Ovary (tissue), 10 donors: ENCODE measurements at places on chromosomes 6 and 20. TPM values are rescaled to one million over a fixed set of nuclear protein-coding genes. Genes with fewer than 3 reads are reported as not detected.

GRCh38 chr20:46226602-46227001 is 81.7 kb downstream of the CDH22 start:
- H3K27me3 ChIP-seq: no peaks in the 10 kb centered on the region
- H3K27ac ChIP-seq: no peak overlapping the region
- no peaks in the 10 kb centered on the region for H3K4me1 ChIP-seq

DNA sequence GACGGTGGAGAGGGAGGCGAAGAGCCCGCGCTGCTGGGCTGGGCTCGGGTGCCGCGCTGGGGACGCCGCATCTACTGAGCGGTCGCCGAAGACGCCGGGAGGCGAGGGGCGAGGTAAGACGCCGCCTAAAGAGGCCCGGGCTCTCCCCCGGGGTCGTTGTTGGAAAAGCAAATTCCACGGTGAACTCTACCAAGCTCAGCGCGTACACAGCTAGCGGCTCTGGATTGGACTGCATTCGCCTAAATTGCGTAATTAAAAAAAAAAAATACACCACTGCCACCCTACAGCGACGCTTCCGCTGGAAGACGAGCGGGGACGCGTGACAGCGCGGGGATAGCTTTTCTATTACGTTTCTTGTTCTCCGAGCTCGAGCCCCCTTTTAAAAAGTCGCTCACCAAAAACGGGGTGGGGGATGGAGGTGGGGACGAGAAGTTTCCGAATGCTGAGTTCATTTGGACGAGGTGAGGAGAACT is 92.0 kb upstream of the PRDM1 start:
- H3K27ac ChIP-seq: no peak overlapping the region
- no peaks in the 10 kb centered on the region for H3K36me3 ChIP-seq
- peak overlapping the region; percentile 64 for H3K4me3 ChIP-seq
- H3K27me3 ChIP-seq: no peaks in the 10 kb centered on the region

SPINT4 gene
- not detected for total RNA-seq

- peak; percentile 69 for DNase-seq
- H3K27me3 ChIP-seq: no peaks in the 10 kb centered on the region
- H3K4me3 ChIP-seq: peak overlapping the region; percentile 66
- peaks cover 5% of the 10 kb centered on the region for H3K4me1 ChIP-seq
These were observed 1.1 kb downstream of the JAG1 start for GRCh38 chr20:10672624-10673127.

GRCh38 chr6:44116641-44117382 is 10.4 kb downstream of the MRPL14 start:
- DNase-seq: no peak
- peaks cover 4% of the 10 kb centered on the region for H3K4me1 ChIP-seq
- no peak overlapping the region for H3K4me3 ChIP-seq
- no peaks in the 10 kb centered on the region for H3K27me3 ChIP-seq
- no peak overlapping the region for H3K27ac ChIP-seq

GRCh38 chr6:106063448-106063850 is 22.7 kb upstream of the PRDM1 start:
- H3K4me3 ChIP-seq: no peak overlapping the region
- H3K36me3 ChIP-seq: no peaks in the 10 kb centered on the region
- no peaks in the 10 kb centered on the region for H3K4me1 ChIP-seq
- DNase-seq: no peak

NANP gene
- total RNA-seq: 2.9 TPM

DNA sequence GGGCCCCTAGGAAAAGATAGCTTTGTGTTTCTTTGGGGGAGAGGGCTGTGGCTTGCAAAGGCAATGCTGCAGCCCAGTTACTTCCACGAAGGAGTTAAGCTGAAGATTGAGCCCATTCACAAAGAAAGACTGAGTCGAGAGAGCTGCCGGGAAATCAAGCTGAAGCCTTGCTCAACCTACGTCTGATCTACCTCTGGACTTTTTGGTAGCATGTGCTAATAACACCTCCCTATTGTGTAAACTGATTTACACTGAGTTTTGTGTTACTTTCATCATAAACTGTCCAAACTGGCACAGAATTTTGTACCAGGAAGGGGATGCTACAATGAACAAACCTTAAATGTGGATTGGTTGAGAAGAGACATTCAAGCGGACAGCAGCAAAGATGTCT is 23.5 kb downstream of the BANF2 start:
- no peaks in the 10 kb centered on the region for H3K36me3 ChIP-seq
- no peak overlapping the region for H3K27ac ChIP-seq
- DNase-seq: no peak
- no peaks in the 10 kb centered on the region for H3K4me1 ChIP-seq
- H3K4me3 ChIP-seq: no peak overlapping the region

DNA sequence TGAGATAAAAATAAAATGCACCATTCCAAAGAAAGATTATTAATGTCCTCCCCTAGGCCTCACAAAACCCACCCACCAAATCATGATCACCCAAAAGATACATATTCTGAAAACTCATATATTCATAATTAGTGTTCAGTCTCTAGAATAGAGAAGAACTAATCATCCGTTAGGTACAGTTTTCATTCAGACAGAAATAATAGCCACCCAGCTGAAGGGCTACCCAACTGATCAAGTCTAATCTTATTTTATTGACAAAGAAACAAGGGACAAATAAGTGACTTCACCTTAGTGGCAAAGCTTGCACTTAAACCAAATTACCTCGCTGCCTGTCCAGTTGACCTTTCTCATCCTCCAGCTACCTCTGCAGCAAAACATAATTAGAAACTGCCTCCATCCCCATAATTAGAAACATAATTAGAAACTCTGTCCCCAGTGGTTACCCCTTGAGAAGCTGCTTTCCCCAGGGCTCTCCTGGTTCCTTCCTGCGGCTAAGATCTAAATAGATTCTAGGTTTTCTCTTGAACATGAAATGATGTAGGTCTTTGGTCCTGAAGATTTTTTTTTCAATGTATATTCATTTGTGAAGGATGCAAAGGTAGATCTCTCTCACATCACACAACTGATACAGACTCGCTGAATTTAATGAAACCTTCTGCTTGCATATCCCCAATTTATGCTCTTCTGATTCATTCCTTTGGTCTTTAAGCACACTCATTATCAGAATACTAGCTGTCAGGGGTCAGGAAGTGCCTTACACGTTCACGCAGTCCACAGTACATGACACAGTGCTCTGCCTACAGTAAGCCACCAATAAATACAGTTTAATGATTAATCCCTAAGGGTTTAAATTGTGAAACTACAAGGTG is 46.3 kb downstream of the HBS1L start:
- H3K4me3 ChIP-seq: no peak overlapping the region
- no peaks in the 10 kb centered on the region for H3K36me3 ChIP-seq
- no peaks in the 10 kb centered on the region for H3K4me1 ChIP-seq
- H3K27ac ChIP-seq: no peak overlapping the region
- no peaks in the 10 kb centered on the region for H3K27me3 ChIP-seq
- no peak for DNase-seq

DNA sequence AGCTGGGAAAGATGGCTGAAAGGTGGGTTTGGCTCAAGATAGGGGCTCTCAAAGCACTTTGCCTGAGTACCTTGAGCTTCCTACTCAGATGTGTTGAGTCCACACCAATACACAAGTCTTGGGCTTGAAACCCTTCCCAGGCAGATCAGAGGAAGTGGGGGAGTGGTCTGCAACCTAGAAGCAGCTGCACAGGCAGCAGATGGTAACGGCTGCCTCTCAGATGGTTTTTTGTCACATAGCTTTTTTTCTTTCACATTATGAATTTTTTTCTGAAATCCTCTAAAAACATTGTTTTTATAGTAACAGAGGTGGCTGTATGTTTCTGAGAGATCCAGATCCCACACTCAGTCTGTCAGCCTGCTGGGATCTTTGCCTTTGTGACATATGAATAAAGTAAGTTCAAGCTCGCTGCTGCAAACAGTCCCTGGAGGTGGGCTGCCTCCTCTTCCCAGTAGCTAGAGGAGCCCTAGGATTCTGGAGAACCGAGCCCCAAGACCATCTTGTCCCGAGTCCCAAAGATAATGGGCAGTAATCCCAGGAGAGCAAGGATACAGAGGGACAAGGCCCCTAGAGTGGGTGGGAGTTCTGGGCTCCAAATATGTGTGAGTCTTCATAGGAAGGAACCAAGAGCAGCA is 97.1 kb upstream of the TOP1 start:
- no peaks in the 10 kb centered on the region for H3K4me1 ChIP-seq
- H3K27me3 ChIP-seq: no peaks in the 10 kb centered on the region
- no peaks in the 10 kb centered on the region for H3K36me3 ChIP-seq
- no peak overlapping the region for H3K4me3 ChIP-seq

CDSN gene
- total RNA-seq: not detected

DNA sequence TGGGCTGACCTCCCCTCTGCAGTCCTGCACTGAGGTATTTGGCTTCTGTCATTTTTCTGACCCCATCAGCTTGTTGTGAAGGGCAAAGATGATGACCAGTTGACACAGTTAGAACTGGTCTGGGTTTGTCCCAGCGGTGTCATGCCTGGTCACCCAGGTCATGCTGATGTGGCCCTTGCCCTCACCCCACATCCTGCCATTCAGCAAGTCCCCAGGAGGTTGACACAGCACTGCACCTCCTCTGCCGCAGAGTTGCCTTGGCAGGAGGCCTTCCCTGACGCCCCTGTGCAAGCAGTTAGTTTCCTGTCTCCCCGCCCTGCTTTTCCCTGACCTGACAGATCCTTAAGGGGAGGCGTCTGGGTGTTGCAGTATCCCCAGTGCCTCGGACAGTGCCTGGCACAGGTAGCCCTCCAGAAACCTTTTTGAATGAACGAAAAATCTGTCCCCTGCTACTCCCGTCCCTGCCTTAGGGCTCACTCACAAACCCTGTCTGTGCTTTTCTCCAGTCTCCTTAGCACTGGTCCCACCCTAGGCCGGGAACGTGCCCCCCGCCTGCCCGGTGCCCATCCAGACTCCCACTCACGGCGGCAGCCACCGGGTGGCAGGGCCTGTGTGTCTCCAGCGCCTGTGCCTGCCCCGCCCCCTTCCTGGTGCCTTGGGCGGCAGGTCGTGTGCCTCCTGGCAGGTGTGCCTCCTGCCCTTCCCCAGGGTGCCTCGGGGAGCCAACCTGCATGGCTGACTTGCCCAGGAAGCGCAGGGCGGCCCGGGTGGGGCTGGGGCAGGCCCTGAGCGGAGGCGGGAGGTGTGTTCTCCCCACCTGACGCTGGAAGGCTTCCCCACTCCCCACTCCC is 146.3 kb upstream of the RNF24 start:
- no peaks in the 10 kb centered on the region for H3K36me3 ChIP-seq
- H3K27ac ChIP-seq: no peak overlapping the region
- peaks cover 5% of the 10 kb centered on the region for H3K4me1 ChIP-seq
- no peaks in the 10 kb centered on the region for H3K27me3 ChIP-seq

RBPJL gene
- total RNA-seq: not detected

APOBEC2 gene
- total RNA-seq: not detected

DNA sequence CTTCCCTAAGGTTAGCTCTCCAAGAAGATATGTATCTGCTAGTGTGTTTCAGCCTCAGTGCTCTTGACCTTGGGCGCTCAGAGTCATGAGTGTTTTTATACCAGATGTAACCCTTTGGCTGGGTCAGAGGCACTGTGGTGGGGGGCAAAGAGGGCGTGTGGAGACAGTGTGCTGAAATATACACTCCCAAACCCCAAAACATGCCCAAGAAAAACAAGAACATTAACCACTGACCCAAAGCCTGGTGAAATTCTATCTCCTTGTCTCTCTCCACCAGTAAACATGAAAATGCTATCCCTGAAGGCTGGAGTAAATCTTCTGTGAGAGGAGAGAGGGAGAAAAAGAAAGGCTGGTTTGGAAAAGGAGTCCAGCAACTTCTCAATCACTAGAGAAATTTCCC is 47.9 kb downstream of the ISM1 start:
- no peak overlapping the region for H3K4me3 ChIP-seq
- no peaks in the 10 kb centered on the region for H3K4me1 ChIP-seq
- H3K27ac ChIP-seq: no peak overlapping the region
- no peaks in the 10 kb centered on the region for H3K27me3 ChIP-seq
- no peaks in the 10 kb centered on the region for H3K36me3 ChIP-seq

ZNF391 gene
- total RNA-seq: 6.0 TPM

GRCh38 chr20:14881518-14881917 is 544.1 kb upstream of the FLRT3 start:
- H3K27me3 ChIP-seq: no peaks in the 10 kb centered on the region
- no peaks in the 10 kb centered on the region for H3K4me1 ChIP-seq
- H3K4me3 ChIP-seq: no peak overlapping the region
- H3K27ac ChIP-seq: no peak overlapping the region
- no peaks in the 10 kb centered on the region for H3K36me3 ChIP-seq

LY86 gene
- 1.5 TPM for total RNA-seq

- H3K4me3 ChIP-seq: no peak overlapping the region
- H3K36me3 ChIP-seq: no peaks in the 10 kb centered on the region
- no peaks in the 10 kb centered on the region for H3K4me1 ChIP-seq
- no peak for DNase-seq
- no peaks in the 10 kb centered on the region for H3K27me3 ChIP-seq
These were observed 27.4 kb downstream of the MUC22 start for GRCh38 chr6:31037682-31038081.

GRCh38 chr20:8534368-8535160 is 402.5 kb downstream of the PLCB1 start:
- H3K36me3 ChIP-seq: no peaks in the 10 kb centered on the region
- DNase-seq: no peak
- H3K4me3 ChIP-seq: no peak overlapping the region
- no peaks in the 10 kb centered on the region for H3K27me3 ChIP-seq

MED20 gene
- total RNA-seq: 9.4 TPM

IFNGR1 gene
- 61.1 TPM for total RNA-seq

DEFB132 gene
- total RNA-seq: not detected

GRCh38 chr6:124053315-124053714 is 249.7 kb downstream of the NKAIN2 start:
- H3K27me3 ChIP-seq: no peaks in the 10 kb centered on the region
- no peaks in the 10 kb centered on the region for H3K36me3 ChIP-seq
- H3K4me1 ChIP-seq: no peaks in the 10 kb centered on the region

CCR6 gene
- not detected for total RNA-seq

- no peaks in the 10 kb centered on the region for H3K27me3 ChIP-seq
- H3K27ac ChIP-seq: no peak overlapping the region
- H3K4me1 ChIP-seq: peaks cover 2% of the 10 kb centered on the region
- DNase-seq: no peak
- H3K4me3 ChIP-seq: no peak overlapping the region
These were observed 54.3 kb upstream of the GMPR start for GRCh38 chr6:16184129-16184528.

DNA sequence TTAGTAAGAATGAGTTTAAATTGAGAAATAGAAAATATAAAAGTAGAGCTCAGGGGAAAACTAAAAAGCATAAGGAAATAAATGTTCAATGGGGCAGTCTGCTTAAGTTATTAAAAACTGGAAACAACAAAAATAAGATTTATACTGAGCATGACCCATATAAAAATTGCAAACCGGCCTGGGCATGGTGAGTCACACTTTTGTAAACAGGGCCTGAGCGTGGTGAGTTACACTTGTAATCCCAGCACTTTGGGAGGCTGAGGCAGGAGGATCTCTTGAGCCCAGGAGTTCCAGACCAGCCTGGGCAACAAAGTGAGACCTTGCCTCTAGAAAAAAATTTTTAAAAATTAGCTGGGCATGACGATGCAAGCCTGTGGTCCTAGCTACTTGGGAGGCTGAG is 74.6 kb downstream of the TMEM244 start:
- no peak overlapping the region for H3K27ac ChIP-seq
- no peaks in the 10 kb centered on the region for H3K36me3 ChIP-seq
- no peak overlapping the region for H3K4me3 ChIP-seq
- H3K27me3 ChIP-seq: no peaks in the 10 kb centered on the region
- no peak for DNase-seq

GRCh38 chr6:134744301-134744700 is 205.6 kb downstream of the ALDH8A1 start:
- H3K27me3 ChIP-seq: no peaks in the 10 kb centered on the region
- no peaks in the 10 kb centered on the region for H3K4me1 ChIP-seq
- no peaks in the 10 kb centered on the region for H3K36me3 ChIP-seq
- H3K27ac ChIP-seq: no peak overlapping the region

GRM1 gene
- 0.15 TPM for total RNA-seq

SPAG4 gene
- total RNA-seq: 6.3 TPM

- no peaks in the 10 kb centered on the region for H3K4me1 ChIP-seq
- no peaks in the 10 kb centered on the region for H3K36me3 ChIP-seq
- no peaks in the 10 kb centered on the region for H3K27me3 ChIP-seq
- H3K27ac ChIP-seq: no peak overlapping the region
- no peak for DNase-seq
These were observed 45.0 kb upstream of the ZBTB24 start for GRCh38 chr6:109527989-109528388.
